Aorta (tissue), 5 donors: ENCODE measurements at places on chromosomes 4 and X.

DNA sequence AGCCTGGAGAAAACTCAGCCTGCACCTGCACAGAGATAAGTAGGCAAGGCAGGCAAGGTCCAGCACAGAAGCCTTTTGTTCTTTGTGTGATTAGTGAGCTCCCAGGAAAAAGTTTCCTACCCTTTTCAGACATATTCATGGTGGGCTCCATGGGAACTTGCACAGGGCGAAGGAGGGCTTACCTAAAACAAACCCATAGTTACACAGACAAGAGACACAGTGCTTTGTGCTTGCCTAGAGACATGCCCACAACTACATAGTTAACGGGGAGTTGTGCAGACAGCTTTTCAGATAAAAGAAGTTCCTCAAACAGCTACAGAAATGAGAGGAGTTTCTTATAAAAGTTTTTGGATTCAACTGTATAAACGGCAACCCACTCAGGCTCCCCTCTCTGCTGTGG is 180.5 kb downstream of the GLUD2 start:
- no peak for DNase-seq
- H3K27me3 ChIP-seq = no peaks in the 10 kb centered on the region

- H3K27ac ChIP-seq = no peak within 1 kb of the TSS
- H3K27me3 ChIP-seq = peaks cover 5% of the 10 kb centered on the region
- no peaks in the 10 kb centered on the region for H3K4me1 ChIP-seq
- DNase-seq = peak; percentile 86
Measured at GRCh38 chr4:110622841-110623717, at the start of gene PITX2. PITX2 (minus strand) TSS chr4:110623077; CDS start chr4:110622460, 617 bp downstream.

- no peaks in the 10 kb centered on the region for H3K27me3 ChIP-seq
- H3K4me1 ChIP-seq = no peaks in the 10 kb centered on the region
- no peak overlapping the region for H3K27ac ChIP-seq
Measured at GRCh38 chrX:39163581-39164126, 362.4 kb downstream of the MID1IP1 start.

GRCh38 chr4:156036496-156036895 is 82.8 kb upstream of the CTSO start:
- no peak overlapping the region for H3K27ac ChIP-seq
- H3K4me1 ChIP-seq = no peaks in the 10 kb centered on the region
- H3K4me3 ChIP-seq = no peak overlapping the region
- no peaks in the 10 kb centered on the region for H3K27me3 ChIP-seq

DNA sequence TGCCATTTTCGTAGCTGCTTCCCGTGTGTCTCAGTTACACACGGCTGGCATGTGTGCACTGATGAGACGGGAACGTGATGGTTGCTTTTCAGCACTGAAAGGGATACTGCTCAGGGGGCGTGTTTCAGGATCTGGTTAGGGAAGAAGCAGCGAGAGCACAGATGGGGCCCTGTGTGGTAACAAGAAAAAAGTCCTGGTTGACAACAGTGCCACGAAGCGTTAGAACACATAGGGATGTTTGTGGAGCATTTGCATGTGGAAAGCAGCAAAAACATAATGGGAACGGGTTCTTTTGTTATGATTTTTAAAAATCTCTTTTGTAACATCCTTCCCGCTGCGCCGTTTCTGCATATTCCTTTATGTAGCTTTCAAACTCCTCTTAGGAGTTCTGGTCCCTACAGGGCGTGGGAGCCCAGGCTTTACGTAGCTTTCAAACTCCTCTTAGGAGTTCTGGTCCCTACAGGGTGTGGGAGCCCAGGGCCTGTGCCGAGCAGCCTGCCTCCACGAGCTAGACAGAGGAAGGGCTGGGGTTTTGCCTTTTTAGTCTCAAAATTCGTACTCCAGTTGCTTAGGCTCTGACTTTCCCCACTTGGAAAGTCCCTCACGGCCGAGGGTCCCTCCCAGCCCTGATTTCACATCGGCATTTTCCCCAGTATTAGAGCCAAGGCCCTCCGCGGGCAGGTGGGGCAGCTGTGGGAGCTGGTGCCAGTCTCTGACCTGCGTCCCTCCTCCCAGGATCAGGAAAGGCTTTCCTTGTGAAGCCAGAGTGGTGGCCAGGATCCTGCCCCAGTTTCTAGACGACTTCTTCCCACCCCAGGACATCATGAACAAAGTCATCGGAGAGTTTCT is 11.0 kb upstream of the MSANTD1 start:
- no peak for DNase-seq
- no peak overlapping the region for H3K4me3 ChIP-seq
- no peaks in the 10 kb centered on the region for H3K4me1 ChIP-seq
- H3K27me3 ChIP-seq = no peaks in the 10 kb centered on the region

- H3K36me3 ChIP-seq = no peaks in the 10 kb centered on the region
- no peak overlapping the region for H3K4me3 ChIP-seq
- no peak for DNase-seq
- no peak overlapping the region for H3K27ac ChIP-seq
Measured at GRCh38 chr4:188232428-188232827, 93.2 kb downstream of the TRIML1 start.

- no peaks in the 10 kb centered on the region for H3K36me3 ChIP-seq
- no peak overlapping the region for H3K27ac ChIP-seq
- H3K4me1 ChIP-seq = no peaks in the 10 kb centered on the region
Measured at GRCh38 chrX:111521169-111521568, 9.7 kb downstream of the SERTM2 start.

- H3K27me3 ChIP-seq = no peaks in the 10 kb centered on the region
- DNase-seq = no peak
- no peak overlapping the region for H3K27ac ChIP-seq
- no peaks in the 10 kb centered on the region for H3K4me1 ChIP-seq
- H3K4me3 ChIP-seq = no peak overlapping the region
Measured at GRCh38 chrX:69305333-69306062, 140.2 kb upstream of the PJA1 start.

- no peak overlapping the region for H3K27ac ChIP-seq
- no peak overlapping the region for H3K4me3 ChIP-seq
- no peak for DNase-seq
- H3K4me1 ChIP-seq = no peaks in the 10 kb centered on the region
Measured at GRCh38 chr4:1274871-1275270, 14.8 kb upstream of the MAEA start.

- H3K36me3 ChIP-seq = no peaks in the 10 kb centered on the region
- no peak for DNase-seq
- H3K27me3 ChIP-seq = no peaks in the 10 kb centered on the region
- no peak overlapping the region for H3K27ac ChIP-seq
- no peaks in the 10 kb centered on the region for H3K4me1 ChIP-seq
Measured at GRCh38 chr4:29453303-29453820, 1266.8 kb upstream of the PCDH7 start.

- no peaks in the 10 kb centered on the region for H3K36me3 ChIP-seq
- no peaks in the 10 kb centered on the region for H3K4me1 ChIP-seq
- DNase-seq = no peak
- no peak overlapping the region for H3K27ac ChIP-seq
- no peaks in the 10 kb centered on the region for H3K27me3 ChIP-seq
Measured at GRCh38 chrX:65772842-65773241, 105.4 kb downstream of the MSN start.

- H3K4me1 ChIP-seq = no peaks in the 10 kb centered on the region
- H3K27me3 ChIP-seq = no peaks in the 10 kb centered on the region
- H3K4me3 ChIP-seq = no peak overlapping the region
Measured at GRCh38 chr4:17055788-17056187, 157.3 kb upstream of the LDB2 start.

- no peak for DNase-seq
- no peak overlapping the region for H3K4me3 ChIP-seq
- no peak overlapping the region for H3K27ac ChIP-seq
- no peaks in the 10 kb centered on the region for H3K27me3 ChIP-seq
Measured at GRCh38 chr4:187235456-187236170, 512.0 kb upstream of the FAT1 start.

- H3K27me3 ChIP-seq = no peaks in the 10 kb centered on the region
- no peaks in the 10 kb centered on the region for H3K4me1 ChIP-seq
- H3K4me3 ChIP-seq = no peak overlapping the region
- no peak for DNase-seq
Measured at GRCh38 chrX:66674506-66674905, 35.6 kb upstream of the EDA2R start.

- H3K36me3 ChIP-seq = no peaks in the 10 kb centered on the region
- H3K27me3 ChIP-seq = no peaks in the 10 kb centered on the region
- peak overlapping the region; percentile 88 for H3K27ac ChIP-seq
- H3K4me3 ChIP-seq = peak overlapping the region; percentile 69
- DNase-seq = peak; percentile 50
Measured at GRCh38 chrX:18674417-18674787, 2.5 kb upstream of the RS1 start.

GRCh38 chrX:39030636-39031035 is 229.4 kb downstream of the MID1IP1 start:
- DNase-seq = no peak
- H3K4me1 ChIP-seq = no peaks in the 10 kb centered on the region
- H3K27ac ChIP-seq = no peak overlapping the region
- no peaks in the 10 kb centered on the region for H3K36me3 ChIP-seq
- H3K27me3 ChIP-seq = no peaks in the 10 kb centered on the region

DNA sequence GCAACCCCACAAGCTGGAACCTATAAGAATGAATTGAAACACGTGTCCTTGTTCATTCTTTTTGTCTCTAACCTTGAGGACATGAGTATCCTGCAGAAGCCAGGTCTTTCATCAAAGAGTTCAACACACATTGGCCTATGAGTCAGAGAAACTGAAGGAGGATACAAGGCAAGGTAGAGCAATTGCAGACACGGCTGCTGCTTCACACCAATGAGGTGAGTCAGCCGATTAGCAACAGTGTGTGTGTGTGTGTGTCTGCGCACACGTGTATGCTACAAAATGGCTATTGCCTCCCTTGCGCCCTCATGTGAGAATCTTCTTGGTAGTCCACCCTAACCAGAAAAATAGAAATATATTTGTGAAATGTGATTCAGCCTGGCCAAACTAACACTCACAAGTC is 1477.7 kb upstream of the IGFBP7 start:
- H3K27me3 ChIP-seq = no peaks in the 10 kb centered on the region
- no peak for DNase-seq
- H3K36me3 ChIP-seq = no peaks in the 10 kb centered on the region
- H3K4me3 ChIP-seq = no peak overlapping the region
- H3K4me1 ChIP-seq = no peaks in the 10 kb centered on the region
- H3K27ac ChIP-seq = no peak overlapping the region

- no peaks in the 10 kb centered on the region for H3K36me3 ChIP-seq
- no peaks in the 10 kb centered on the region for H3K27me3 ChIP-seq
- no peak overlapping the region for H3K27ac ChIP-seq
- no peaks in the 10 kb centered on the region for H3K4me1 ChIP-seq
- H3K4me3 ChIP-seq = no peak overlapping the region
Measured at GRCh38 chr4:80840396-80840795, 190.1 kb upstream of the BMP3 start.

- H3K27me3 ChIP-seq = no peaks in the 10 kb centered on the region
- H3K4me3 ChIP-seq = no peak overlapping the region
- no peaks in the 10 kb centered on the region for H3K36me3 ChIP-seq
Measured at GRCh38 chr4:33334416-33334815, 2614.2 kb downstream of the PCDH7 start.

GRCh38 chrX:108245462-108245861 is 153.9 kb downstream of the ATG4A start:
- no peak for DNase-seq
- H3K27me3 ChIP-seq = no peaks in the 10 kb centered on the region
- no peak overlapping the region for H3K4me3 ChIP-seq
- no peak overlapping the region for H3K27ac ChIP-seq
- H3K36me3 ChIP-seq = no peaks in the 10 kb centered on the region

- no peaks in the 10 kb centered on the region for H3K4me1 ChIP-seq
- no peak overlapping the region for H3K27ac ChIP-seq
- DNase-seq = no peak
- no peaks in the 10 kb centered on the region for H3K27me3 ChIP-seq
- no peak overlapping the region for H3K4me3 ChIP-seq
- H3K36me3 ChIP-seq = no peaks in the 10 kb centered on the region
Measured at GRCh38 chrX:38649221-38649620, 87.9 kb downstream of the TSPAN7 start.

- peak; percentile 59 for DNase-seq
- no peaks in the 10 kb centered on the region for H3K36me3 ChIP-seq
- H3K4me3 ChIP-seq = no peak overlapping the region
- H3K27me3 ChIP-seq = no peaks in the 10 kb centered on the region
- no peaks in the 10 kb centered on the region for H3K4me1 ChIP-seq
Measured at GRCh38 chr4:6230827-6231662, 30.7 kb upstream of the JAKMIP1 start.

GRCh38 chr4:56007154-56007553 is 58.4 kb downstream of the CEP135 start:
- H3K27me3 ChIP-seq = no peaks in the 10 kb centered on the region
- no peak overlapping the region for H3K4me3 ChIP-seq

GRCh38 chr4:106615410-106615945 is 246.9 kb upstream of the GIMD1 start:
- no peaks in the 10 kb centered on the region for H3K36me3 ChIP-seq
- H3K4me1 ChIP-seq = no peaks in the 10 kb centered on the region
- H3K27ac ChIP-seq = no peak overlapping the region
- no peak for DNase-seq
- H3K27me3 ChIP-seq = no peaks in the 10 kb centered on the region

- DNase-seq = no peak
- H3K27ac ChIP-seq = no peak overlapping the region
- H3K27me3 ChIP-seq = no peaks in the 10 kb centered on the region
- no peak overlapping the region for H3K4me3 ChIP-seq
- no peaks in the 10 kb centered on the region for H3K36me3 ChIP-seq
- H3K4me1 ChIP-seq = no peaks in the 10 kb centered on the region
Measured at GRCh38 chrX:72373136-72373535, 67.4 kb upstream of the CITED1 start.

- no peaks in the 10 kb centered on the region for H3K4me1 ChIP-seq
- no peaks in the 10 kb centered on the region for H3K36me3 ChIP-seq
- H3K4me3 ChIP-seq = no peak overlapping the region
- H3K27me3 ChIP-seq = no peaks in the 10 kb centered on the region
Measured at GRCh38 chr4:43765514-43765913, 683.1 kb downstream of the KCTD8 start.

DNA sequence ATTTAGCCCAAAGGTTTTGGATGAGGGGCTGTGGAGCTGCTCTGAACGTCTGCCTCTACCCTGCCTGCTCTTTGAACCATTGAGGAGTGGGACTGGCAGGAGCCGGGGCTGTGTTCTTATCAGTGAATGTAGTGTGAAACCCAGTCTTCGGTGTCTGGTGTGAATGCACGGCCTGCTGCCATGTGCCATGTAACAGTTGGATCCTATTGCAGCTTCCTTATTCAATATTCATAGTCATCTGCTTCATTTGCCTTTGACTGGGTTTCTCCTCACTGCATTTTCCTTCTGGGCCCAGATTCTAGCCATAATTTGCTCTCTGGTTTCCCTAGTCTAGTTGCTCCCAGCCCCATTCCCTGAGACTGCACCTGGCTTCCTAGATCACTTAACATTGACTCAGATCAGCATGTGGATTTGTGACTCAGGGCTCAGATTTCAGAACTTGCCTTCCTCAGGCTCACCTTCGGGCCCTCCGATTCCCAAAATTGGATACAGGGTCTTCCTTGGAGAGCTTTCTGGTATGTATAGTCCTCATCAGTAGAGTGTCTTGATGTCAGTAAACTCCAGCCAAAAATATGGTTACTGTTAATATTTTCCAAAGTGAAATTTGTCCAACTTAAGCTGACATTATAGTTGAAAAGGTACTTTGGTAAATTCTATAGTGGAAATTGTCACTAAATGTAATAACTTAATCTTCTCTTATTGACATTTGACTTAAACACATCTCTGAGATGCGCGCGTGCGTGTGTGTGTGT is 94.0 kb upstream of the DDIT4L start:
- no peaks in the 10 kb centered on the region for H3K27me3 ChIP-seq
- H3K4me3 ChIP-seq = no peak overlapping the region
- no peak overlapping the region for H3K27ac ChIP-seq

GRCh38 chrX:32530802-32531403 is 680.4 kb downstream of the DMD start:
- H3K27me3 ChIP-seq = no peaks in the 10 kb centered on the region
- no peak overlapping the region for H3K27ac ChIP-seq
- H3K4me3 ChIP-seq = no peak overlapping the region
- no peak for DNase-seq

- no peak for DNase-seq
- no peaks in the 10 kb centered on the region for H3K4me1 ChIP-seq
- no peak overlapping the region for H3K4me3 ChIP-seq
Measured at GRCh38 chr4:96039217-96039616, 199.3 kb downstream of the PDHA2 start.
